ENCODE measurements at places on chromosomes 7 and 10. TPM values are rescaled to one million over a fixed set of nuclear protein-coding genes. Genes with fewer than 3 reads are reported as not detected.
A peak's percentile ranks its signal among the peaks of the same experiment; 100 is the strongest.

DNA sequence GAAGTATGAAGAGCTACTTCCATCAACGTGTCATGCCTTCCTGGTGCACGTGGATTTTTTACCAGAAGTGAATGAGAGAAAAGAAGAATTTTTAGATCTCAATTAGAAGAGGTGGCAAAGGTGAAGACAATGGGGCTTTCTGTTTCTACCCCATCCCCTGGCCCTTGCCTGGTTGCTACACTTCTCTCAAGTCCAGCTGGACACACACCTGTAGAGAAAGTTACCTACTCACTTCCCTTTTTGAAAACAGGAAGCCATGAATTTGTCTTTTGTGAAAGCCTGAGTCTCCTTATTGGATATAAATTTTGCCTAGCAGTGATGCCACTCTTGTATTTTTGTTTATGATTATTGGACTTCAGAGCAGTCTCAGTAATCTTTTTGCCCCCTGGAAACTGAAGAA is 142.9 kb upstream of the AKR1E2 start:
- DNase-seq, result no peak

- peak; percentile 59 for DNase-seq
These were observed 311.7 kb downstream of the GATA3 start for GRCh38 chr10:8365935-8366911.

- DNase-seq, result no peak
These were observed 263.2 kb downstream of the HGF start for GRCh38 chr7:81506609-81507008.

GRCh38 chr7:15446722-15447121 is 115.1 kb downstream of the AGMO start:
- DNase-seq, result no peak

The ANXA7 gene
- total RNA-seq, result 117 TPM

DNA sequence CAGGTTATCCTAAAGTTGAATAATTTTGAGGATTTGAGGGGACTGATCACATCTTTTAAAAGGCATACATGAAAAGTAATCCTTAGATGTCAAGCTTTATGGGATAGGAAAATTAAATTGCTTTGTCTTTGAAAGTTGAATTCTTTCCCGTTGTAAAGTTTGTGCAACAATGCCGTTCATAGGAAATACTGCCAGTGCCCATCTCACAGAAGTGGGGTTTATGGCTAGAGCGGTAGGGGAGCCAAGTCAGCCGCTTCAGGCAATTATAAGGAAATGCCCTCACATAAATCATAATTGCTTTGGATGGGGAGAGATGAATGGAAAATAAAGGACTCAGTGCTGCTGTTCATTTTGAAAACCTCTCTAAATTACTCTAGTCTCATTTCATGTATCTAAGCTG is 18.1 kb downstream of the CDC123 start:
- DNase-seq, result no peak

The PCBD1 gene
- 8.1 TPM for total RNA-seq

DNA sequence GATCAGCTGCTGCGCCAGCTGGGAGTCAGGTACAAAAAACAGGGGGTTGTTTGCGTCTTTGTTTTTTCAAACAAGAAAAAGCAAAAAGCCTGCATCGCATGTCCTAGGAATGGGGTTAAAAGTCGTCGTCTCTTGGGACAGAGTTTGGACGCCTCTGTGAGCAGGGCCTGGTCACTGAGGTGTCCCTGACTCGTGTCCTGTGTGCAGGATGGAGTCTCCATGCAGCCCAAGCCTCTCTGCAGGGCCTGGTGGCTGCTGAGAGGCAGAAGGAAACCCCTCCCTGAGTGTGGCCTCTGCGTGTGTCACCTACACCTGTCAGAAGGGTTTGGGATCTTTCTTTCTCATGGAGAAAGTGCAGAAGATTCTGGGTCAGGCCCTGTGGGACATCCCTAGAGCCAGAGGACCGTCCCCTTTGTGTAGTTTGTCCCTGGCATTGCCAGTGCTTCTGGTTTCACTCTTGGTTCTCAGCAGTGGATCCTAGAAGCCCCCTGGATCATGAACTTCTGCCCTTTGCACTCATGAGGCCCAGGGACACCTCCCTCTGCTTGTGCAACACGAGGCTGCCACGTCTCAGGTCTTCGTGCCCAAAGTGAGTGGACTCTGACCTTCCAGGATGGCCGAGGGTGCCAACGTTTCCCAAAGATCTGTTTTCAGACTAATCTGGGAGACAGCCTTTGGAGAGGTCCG is 75.0 kb downstream of the PRKAG2 start:
- DNase-seq, result no peak

- no peak for DNase-seq
These were observed 160.1 kb downstream of the NEURL1 start for GRCh38 chr10:103653581-103654037.

DNA sequence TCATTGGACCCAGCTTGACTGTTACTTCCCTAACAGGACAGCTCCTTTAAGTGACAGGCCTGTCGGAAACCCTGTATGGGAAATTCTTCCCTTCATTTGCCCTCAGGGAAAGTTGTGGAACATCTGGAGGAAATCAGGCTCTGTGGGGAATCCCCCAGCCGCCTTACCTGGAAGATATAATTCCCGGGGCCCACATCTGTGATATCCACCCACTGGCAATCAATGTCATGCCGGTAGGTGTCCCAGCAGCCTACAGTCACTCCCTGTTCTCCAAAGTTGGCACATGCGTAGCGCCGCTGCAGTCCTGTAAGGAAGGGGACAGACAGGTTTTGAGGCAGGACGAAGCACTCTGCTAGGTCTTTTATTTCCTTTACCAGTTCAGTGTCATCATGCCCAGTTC is 16.6 kb downstream of the LOXL4 start:
- no peak for DNase-seq

DNA sequence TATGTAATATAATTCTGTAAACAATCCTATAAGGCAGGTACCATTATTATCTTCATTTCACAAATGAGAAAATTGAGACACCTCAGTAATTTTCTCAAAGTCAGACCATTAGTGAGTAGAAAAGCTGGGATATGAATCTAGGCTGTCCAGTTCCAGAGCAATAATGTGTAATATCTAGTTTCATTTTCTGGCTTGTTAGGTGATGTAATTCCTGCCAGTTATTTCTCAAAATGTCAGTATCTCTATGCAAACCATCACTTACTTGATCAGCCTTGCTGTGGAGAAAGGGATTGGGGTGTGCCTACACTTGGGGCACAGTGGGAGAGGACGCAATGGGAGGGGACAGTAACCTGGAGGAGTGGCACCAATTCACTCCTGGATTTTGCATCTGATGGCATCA is 157.5 kb downstream of the LYZL1 start:
- no peak for DNase-seq

DNA sequence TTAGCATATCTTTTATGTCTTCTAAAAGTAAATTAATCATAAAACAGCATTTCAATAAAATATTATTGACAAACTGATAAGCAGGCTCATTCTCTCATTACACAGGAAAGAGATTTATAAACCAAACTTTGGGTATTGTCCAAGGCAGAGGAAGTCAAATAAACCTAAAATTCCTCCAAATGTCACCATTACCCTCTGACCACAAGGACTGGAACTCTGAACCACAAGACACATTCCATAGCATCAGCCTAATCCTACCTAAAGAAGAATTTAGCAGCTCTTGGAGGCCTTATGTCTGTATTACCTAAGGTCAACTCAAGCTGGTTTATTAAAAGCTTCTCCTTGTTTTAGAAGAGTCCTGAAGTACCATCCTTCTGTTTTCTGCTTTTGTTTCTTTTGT is 82.4 kb upstream of the SLC13A1 start:
- DNase-seq, result no peak

- no peak for DNase-seq
These were observed 96.9 kb upstream of the SH2B2 start for GRCh38 chr7:102189756-102190155.

GRCh38 chr7:158371856-158372255 is 215.8 kb downstream of the PTPRN2 start:
- no peak for DNase-seq

- no peak for DNase-seq
These were observed 365.7 kb upstream of the SEMA3C start for GRCh38 chr7:81284576-81284975.

The TMEM225B gene
- total RNA-seq, result 0.96 TPM

DNA sequence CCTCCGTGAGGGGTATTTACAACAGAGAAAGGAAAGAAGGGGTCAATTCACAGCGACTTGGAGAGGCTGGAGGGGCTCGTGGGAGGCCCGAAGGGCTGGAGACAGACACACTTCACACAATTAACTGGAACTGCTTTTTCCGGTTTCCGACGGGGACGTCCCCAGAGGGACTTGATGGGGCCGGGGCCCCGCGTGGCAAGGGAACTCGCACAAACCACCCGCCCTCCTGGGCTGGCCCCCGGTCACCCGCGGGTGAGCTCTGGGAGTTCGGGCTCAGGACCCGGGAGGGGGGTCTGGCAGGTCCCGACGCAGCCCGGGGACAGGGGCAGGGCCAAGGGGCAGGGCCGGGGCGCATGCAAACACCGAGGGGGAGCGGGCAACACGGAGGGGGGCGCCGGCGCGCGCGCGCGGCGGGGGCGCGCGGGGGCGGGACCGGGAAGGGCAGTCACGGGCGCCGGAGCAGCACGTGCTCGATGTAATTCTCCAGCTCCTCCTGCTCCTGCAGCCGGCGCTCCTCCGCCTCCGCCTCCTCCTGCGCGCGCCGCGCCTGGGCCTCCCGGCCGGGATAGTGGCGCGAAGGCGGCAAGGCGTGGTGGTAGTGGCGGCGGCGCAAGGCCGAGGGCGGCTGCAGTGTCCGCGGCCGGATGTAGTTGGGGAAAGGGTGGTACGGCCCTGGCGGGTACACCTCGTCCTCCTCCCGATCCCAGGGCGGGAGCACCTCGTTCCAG is 2.7 kb downstream of the VGF start:
- DNase-seq, result no peak

DNA sequence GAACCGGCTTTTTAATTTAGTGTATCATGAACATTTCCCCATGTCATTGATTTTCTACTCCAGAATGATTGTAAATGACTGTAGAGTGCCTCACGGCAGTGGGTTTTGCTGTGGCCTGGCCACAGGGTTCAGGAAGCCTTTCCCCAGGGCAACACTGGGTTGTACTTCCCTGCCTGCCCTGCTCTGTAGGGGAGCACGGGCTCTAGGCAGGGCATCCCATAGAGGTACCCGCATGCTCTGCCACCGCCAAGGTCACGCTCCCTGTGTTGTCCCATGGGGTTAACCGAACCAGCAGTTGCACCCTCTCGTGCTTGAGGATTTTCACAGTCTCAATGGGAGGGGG is 63.8 kb downstream of the BPGM start:
- DNase-seq, result no peak

The RBM20 gene
- total RNA-seq, result not detected

The SORBS1 gene
- total RNA-seq, result 2.5 TPM

The CNNM1 gene
- 0.15 TPM for total RNA-seq

The SHH gene
- not detected for total RNA-seq

The TRPV5 gene
- total RNA-seq, result not detected

GRCh38 chr7:11557627-11558026 is 274.4 kb downstream of the THSD7A start:
- DNase-seq, result no peak

GRCh38 chr7:101911800-101912715 is 94.6 kb downstream of the CUX1 start:
- no peak for DNase-seq

The RNF133 gene
- not detected for total RNA-seq

The TMEM236 gene
- total RNA-seq, result 0.07 TPM

DNA sequence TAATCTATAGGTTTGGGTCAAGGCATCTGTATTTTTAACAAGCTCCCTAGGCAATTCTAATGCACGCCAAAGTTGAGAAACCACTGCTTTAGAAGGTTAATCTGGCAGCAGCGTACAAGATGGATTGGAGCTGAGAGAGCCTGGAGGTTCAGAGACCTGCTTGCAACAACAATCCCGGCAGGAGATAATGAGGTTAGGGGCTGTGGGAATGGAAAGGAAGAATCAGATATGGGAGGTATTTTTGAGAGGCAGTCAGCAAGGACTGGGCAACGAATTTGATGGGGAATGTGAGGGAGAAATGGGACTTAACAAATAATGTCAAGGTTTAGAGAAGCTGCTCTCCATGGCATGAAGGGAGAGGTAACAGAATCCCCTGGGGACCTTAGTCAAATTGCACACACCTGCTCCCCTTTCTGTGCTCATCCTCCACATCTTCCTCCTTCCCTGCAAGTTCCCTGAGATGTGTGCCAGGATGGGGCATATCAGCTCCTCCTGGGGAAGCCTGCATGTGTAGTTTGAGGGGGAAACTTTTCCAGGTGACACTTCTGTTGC is 731.0 kb upstream of the GALNT17 start:
- DNase-seq, result no peak

The ARHGEF35 gene
- total RNA-seq, result 2.2 TPM

The AGAP9 gene
- total RNA-seq, result 12.0 TPM

The HOXA1 gene
- total RNA-seq, result 0.60 TPM

- DNase-seq, result no peak
These were observed 186.2 kb downstream of the USP6NL start for GRCh38 chr10:11425296-11425610.

- no peak for DNase-seq
These were observed 275.9 kb downstream of the EXOC4 start for GRCh38 chr7:133528796-133529195.

The EEPD1 gene
- total RNA-seq, result 15.7 TPM

GRCh38 chr7:68038621-68039314 is 1042.1 kb downstream of the TYW1 start:
- DNase-seq, result no peak

The C7orf33 gene
- total RNA-seq, result not detected

GRCh38 chr7:31776616-31777015 is 89.6 kb downstream of the PPP1R17 start:
- DNase-seq, result no peak

DNA sequence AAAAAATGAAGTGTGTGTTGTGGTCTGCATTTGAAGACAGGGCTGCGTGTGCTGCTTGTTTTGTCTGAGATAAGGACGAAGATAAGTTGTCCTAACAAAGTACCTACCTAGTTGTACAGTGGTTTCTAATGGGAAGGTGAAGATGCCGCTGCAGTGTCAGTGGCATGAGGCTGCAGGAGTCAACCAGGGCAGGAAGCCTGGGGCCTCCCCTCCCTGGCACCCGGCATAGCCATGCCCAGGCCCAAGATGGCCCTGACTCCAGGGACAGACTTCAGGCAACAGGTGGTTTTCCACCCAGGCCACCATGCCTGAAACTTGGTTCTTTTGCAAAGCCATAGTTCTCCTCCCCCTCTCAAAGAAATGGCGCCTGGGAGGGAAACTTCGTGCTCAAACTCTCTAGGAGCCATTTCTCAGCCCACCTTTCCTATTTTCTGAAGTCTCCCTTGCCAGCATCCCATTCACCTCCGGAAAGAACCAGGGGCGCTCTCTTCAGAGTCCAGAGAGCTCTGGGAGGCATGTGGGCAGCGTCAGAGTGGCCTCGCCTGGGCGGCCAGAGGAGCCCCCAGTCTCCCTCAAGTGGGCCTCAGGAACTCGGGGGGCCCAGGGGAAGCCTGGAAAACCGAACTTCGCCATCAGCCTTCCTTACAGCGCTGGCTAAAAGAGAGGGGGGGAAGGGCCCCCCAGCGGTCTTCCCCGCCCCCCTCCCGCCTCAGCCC is 2.1 kb upstream of the KAT6B start:
- peak; percentile 15 for DNase-seq

- DNase-seq, result no peak
These were observed 50.5 kb upstream of the ZMIZ2 start for GRCh38 chr7:44698046-44698580.

GRCh38 chr10:66604195-66604594 is 321.6 kb upstream of the LRRTM3 start:
- DNase-seq, result no peak

- no peak for DNase-seq
These were observed 1.0 kb downstream of the STX1A start for GRCh38 chr7:73718438-73718881.

The CD36 gene
- 6.8 TPM for total RNA-seq
